Bladder microvascular endothelial cell (primary cell): ENCODE measurements at places on chromosomes 7 and 10. TPM values are rescaled to one million over a fixed set of nuclear protein-coding genes. Genes with fewer than 3 reads are reported as not detected.

MAT1A gene
- not detected in 2 replicates for total RNA-seq

NEUROG3 gene
- not detected in 2 replicates for total RNA-seq

GFRA1 gene
- total RNA-seq = 1.6 and 131 TPM in 2 replicates

RP9 gene
- 6.3 and 11.1 TPM in 2 replicates for total RNA-seq

TAS2R3 gene
- 0.97 and 3.9 TPM in 2 replicates for total RNA-seq

ADCYAP1R1 gene
- not detected in 2 replicates for total RNA-seq

SPDYE2 gene
- not detected in 2 replicates for total RNA-seq

EN2 gene
- total RNA-seq = not detected in 2 replicates

LSM8 gene
- total RNA-seq = 31.9 and 38.8 TPM in 2 replicates

CRYGN gene
- total RNA-seq = not detected in 2 replicates

TMUB1 gene
- 16.5 and 16.8 TPM in 2 replicates for total RNA-seq

EBF3 gene
- 9.5 and 14.4 TPM in 2 replicates for total RNA-seq

NPC1L1 gene
- under 0.01 TPM in 1 of 2 replicates, not detected in the other for total RNA-seq

SPDYE9 gene
- not detected in 2 replicates for total RNA-seq

NKX1-2 gene
- not detected in 2 replicates for total RNA-seq

SLC16A9 gene
- 0.13 and 0.16 TPM in 2 replicates for total RNA-seq
